T-cell (primary cell): ENCODE measurements at places on chromosomes 1 and 21.

DNA sequence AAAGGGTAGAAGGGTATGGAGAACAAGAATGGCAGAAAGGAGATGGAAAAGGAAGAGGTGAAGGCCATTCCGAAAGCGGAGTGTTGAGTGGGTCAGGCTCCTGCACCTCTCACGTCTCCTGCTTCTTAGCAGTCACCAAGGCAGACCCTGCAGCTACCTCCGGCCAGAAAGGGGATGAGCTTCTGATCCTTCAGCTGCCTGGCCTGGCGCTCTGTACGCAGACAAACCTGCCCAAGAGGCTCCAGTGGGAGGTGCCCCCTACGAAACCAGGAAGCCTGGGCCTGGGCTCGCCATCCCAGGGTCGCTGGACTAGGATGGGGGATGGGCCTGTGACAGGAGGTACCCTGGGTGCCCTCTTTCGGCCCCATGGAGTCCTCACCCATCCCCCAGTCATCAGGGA is 3.0 kb downstream of the GPR61 start:
- no peak for DNase-seq

GRCh38 chr1:185565302-185565701 is 168.9 kb upstream of the HMCN1 start:
- DNase-seq = no peak

- DNase-seq = no peak
These were observed 40.6 kb downstream of the KCNA2 start for GRCh38 chr1:110565565-110565964.

DNA sequence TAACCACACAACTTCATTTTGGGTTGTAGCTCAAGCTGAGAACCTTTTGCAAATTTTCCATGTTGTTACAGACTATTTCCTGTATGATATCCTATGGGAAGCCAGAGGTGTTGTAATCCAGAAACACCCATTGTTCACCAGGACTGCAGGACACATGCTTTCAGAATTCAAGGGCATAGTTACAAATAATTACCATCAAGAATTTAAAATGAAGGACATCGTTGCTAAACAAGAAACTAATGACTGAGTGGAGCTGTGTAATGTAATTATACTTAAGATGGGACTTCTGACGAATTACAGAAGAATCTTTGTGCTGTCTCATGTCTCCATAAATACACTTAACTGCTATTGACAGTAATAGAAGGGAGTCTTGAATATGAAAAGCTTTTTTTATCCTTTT is 47.6 kb upstream of the HOOK1 start:
- no peak for DNase-seq

DNA sequence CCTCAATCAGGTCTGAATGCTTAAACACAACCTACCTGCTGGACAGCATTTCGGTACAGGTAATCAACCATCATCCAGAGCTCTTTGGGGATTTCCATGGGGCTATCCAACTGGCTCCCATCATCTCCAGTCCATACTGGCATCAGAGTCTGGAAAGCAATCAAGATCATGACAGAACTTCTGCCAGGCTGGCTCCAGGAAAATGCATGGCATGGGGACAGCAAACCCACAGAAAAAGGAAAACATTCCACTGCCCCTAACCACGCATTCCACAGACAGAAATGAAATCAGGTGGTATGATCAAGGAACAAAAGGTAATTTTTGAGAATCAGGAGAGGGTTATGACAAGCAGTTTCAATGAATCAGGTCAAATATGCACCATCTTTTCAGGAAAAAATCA is 9.1 kb upstream of the MTF1 start:
- no peak for DNase-seq
